ENCODE measurements at places on chromosomes 2 and 18. TPM values are rescaled to one million over a fixed set of nuclear protein-coding genes. Genes with fewer than 3 reads are reported as not detected.

The SPAST gene
- 17.0 TPM for total RNA-seq

The PIEZO2 gene
- 25.8 TPM for total RNA-seq

The MORN2 gene
- total RNA-seq: 27.5 TPM

The CNTNAP5 gene
- total RNA-seq: not detected

The SLC16A14 gene
- total RNA-seq: 0.49 TPM

The NTSR2 gene
- total RNA-seq: not detected

The HOXD9 gene
- not detected for total RNA-seq

The ABCG8 gene
- not detected for total RNA-seq

The CREG2 gene
- total RNA-seq: 0.36 TPM

All from cardiac atrium fibroblast (primary cell).